ENCODE measurements at places on chromosomes 3 and 15.

GRCh38 chr15:101372149-101372577, 77.1 kb upstream of the SNRPA1 start:
- peak; percentile 69 for ATAC-seq

DNA sequence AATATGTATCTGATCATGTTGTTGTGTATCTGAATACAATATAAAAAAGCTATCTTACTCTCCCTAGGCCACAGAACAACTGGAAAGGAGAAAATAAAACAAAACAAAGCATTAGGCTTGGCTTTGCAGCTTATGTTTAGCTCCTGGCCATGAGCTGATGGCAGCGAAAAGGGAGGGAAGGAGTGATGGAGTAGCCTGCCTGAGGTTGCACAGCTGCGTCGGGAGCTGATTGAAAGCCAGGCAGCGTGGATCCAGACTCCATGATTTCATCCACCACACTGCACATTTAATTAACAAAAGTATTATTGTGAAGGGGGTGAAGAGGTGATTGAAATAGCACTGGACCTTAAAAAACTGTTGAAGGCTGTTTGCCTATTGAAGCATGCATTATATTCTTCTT, 212.2 kb downstream of the GABRG3 start:
- no peak for ATAC-seq

DNA sequence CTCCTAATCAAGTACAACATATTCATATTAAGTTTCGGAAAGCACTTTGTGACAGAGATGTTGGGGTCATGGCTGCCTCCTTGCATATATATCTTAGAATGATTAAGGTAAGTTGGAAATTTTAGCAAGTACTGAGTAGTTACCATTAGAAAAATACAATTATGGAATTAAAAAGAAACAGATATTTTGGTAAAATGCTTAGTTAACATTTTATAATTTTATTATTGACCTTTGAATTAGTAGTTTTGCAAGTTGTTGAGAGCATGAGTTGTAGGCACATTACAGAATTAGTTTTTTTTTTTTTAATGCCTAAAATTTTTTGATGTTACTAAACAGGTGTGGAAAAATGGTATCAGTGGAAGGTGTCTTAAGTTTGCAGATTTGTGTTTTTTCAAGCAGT, 20.6 kb downstream of the AP4E1 start:
- ATAC-seq = no peak

- no peak for ATAC-seq
These were observed 51.8 kb upstream of the TPRG1 start for GRCh38 chr3:189119950-189120349.

GRCh38 chr15:66474135-66474534, 23.4 kb downstream of the SNAPC5 start:
- ATAC-seq = no peak

DNA sequence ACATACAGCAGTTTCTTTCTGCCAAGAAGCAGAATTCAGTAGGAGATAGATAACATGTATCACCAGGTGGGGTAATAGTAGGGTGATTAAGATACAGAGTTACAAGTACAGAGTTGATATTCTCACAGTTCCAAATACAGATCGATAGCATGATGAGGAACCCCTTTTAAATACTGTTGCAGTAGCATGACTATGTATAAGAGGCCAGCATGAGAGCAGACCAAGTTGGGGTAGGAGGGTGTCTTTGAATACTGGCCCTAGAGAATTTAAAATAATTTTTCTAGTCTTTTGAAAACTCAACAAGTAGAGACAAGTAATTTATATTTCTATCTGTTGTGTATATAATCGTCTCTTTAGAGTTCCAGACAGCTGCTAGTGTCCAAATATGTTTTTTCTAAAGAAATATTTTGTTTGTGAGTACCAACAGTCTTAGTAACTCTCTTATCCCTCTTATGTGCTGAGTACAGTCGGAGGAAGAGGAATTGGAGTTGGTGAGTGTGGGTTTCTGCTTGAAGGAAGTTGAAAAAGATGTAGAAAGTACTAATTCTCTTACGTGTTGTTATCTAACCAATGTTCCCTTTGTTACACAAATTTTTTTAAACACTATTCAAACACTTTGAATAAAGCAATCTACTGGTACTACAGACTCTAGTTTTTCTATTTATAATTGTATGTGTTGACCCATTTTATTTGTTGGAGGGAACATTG, 30.2 kb downstream of the LYSMD4 start:
- ATAC-seq = peak; percentile 18

DNA sequence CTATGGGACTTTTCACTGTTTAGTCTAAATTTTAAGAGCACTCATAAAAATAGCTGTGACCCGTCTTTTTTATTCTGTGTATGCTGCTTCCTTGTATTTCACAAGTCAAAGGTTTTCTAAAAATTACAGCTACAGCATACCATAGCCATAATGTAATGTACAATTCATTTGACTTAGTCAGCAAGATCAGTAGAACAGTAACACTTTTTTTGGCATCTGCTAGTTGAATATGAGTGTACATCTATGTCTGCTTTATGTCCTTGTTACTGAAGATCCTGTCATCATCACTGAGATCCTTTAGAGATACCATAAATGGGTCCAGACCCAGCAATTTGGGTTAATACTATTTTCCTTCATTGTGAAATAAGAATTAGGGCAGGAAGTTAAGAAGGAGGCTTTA, 42.2 kb downstream of the CMSS1 start:
- peak; percentile 85 for ATAC-seq

DNA sequence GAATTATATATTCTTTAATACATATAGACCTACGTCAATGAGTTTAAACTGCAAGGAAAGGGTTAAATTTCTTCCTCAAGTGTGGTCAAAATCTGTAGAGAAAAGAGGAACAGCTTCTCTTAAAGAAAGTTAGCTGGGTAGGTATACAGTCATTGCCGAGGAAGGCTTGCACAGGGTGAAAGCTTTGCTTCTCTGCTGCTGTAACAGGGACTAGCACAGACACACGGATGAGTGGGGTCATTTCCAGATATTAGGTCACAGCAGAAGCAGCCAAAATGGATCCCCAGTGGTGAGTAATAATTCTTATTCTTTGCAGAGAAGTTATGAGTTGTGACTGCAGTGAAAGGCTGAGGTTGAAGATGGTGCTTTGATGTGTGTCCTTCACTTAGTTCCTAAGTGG, at the start of gene CD86:
Gene CD86 (plus strand): TSS at position 148 of the 400 bp plus-strand sequence. CDS start 128 bp downstream, at position 276.
- no peak for ATAC-seq

DNA sequence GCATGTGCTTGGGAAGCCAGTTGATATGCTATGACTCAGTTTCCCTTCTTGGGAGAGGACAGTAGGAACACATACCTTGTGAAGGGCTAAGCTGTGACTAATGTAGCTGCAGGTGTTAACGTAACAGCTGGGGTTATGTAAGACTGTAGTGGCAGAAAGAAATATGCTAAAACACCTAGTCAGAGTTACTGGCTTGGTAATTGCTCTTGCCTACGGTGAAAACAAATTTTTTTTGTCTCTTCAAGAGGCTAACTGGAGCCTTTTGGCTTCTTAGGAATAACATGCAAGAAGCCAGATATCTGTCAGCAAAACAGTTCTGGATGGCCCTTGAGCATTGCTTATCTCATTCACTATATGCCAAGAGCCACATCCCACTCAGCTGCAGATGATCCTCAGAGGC, 1.4 kb downstream of the MAPKBP1 start:
- no peak for ATAC-seq

DNA sequence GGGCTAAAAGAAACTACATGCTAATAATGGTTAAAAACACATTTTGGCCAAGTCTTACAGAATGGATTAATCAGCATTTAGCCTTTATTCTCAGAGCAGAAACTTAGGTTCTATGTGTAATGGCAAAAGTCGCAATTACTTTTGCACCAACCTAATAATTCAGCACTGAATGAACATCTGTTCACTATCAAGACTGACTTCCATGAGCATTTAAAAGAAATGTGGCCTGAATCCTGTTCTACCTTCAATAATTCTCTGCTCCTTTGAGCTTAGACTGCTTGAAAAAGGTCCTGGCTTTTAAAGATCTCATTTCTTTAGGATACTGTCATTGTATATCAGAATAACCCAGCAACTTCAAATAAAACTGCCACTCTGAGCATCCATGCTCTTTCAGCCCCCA, 145.9 kb downstream of the PDZRN3 start:
- ATAC-seq = no peak

DNA sequence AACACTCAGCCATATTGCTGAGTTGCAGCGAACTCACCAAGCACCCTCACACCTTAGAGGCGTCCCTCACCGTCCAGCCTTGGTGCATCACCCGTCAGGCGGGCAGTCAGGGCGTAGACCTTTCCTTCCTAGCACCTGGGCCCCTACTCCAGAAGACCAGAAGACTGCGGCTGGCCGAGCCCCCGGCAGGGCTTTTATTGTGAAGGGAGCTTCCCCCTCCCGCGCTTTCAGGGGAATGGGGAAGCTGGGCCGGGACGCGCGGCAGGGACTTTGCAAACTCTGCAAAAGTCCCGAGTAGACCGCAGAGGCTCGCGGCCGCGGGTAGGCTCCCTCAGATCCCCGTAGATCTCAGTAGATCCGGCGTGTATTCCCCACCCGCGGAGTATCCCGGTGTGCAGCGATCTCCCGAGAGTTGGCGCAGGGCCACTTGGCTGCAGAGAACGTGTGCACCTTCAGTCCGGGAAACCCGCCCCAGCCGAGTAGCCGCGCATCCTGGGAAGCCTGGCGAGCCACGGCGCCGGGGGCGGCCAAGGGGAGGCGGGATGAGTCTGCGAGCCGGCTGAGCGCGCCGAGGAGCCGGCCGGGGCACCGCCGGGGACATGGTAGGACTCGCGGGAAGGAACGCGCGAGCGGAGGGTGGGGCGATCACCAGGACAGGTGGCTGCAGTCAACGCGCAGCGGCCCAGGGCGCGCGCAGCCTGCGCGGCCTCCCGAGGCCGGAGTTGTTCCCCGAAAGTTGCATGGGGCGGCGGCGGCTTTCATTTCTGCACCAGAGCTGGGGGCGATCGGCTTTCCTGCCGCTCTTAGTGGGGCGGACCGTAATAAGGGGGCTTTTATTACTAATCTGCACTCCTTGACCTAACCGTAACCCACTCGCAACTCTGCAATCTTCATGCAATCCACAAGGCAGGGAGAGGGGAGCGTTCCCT, at the start of gene GASK1A:
Gene GASK1A (plus strand): TSS at position 268 of the 929 bp plus-strand sequence. CDS start 332 bp downstream, at position 600.
- peak; percentile 81 for ATAC-seq

DNA sequence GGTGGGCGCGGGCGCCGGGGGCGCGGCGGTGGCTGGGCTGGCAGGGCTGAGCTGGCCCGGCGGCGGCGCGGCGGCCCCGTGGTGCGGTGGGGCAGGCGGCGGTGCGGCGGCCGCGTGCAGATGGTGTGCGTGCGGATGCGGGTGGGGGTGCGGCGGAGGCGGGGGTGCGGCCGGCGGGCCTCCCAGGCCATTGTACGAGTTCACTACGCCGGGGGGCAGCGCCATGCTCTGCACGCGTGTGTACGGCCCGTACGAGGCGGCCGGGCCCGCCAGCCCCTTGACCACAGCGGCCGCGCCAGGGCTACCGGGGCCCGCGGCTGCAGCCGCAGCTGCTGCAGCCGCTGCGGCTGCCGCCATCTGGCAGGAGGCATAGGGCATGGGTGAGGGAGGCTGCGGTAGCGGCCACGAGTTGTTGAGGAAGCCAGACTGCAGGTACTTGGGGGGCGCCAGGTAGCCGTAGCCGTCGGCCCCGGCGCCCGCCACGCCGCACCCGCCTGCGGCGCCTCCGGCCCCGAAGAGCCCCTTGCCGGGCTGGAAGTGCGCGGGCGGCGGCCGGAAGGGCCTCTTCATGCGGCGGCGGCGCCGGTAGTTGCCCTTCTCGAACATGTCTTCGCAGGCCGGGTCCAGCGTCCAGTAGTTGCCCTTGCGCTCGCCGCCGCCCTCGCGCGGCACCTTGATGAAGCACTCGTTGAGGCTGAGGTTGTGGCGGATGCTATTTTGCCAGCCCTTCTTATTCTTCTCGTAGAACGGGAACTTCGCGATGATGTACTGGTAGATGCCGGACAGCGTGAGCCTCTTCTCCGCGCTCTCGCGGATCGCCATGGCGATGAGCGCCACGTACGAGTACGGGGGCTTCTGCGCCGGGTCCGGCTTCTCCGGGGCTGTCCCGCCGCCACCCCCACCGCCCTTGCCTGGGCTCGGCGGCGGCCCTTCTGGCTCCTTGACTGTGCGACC, 951 bp downstream of the FOXL2 start:
- ATAC-seq = no peak

DNA sequence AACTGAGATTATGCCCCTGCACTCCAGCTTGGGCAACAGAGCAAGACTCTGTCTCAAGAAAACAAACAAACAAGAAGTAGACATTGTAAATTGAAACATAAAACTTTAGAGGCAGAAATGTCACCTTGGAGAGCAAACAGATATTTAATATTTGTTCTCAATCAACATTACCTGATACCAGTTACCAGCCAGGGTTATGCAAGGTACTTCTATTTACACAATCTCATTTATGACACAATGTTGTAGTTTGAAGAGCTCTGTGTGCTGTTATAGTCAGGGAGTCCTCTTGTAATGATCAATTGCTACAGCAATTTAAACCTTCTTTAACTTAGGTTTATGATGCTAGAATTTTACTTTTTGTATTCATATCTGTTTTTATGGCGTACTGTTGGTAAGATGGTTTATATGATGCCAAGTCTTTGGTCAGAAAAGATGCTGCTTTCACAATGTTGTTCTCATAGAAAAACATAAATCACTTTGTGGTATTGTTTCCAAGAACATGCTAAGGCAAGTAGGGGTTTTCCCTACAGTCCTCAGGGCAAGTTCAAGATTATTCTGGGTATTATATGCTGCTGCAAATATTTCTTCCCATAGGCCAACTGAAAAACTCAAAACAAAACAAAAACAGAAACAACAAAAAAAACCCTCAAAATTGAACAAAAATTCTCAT, 173.5 kb downstream of the TNIK start:
- ATAC-seq = no peak

GRCh38 chr3:127637546-127637945, 8.6 kb downstream of the PODXL2 start:
- ATAC-seq = no peak

DNA sequence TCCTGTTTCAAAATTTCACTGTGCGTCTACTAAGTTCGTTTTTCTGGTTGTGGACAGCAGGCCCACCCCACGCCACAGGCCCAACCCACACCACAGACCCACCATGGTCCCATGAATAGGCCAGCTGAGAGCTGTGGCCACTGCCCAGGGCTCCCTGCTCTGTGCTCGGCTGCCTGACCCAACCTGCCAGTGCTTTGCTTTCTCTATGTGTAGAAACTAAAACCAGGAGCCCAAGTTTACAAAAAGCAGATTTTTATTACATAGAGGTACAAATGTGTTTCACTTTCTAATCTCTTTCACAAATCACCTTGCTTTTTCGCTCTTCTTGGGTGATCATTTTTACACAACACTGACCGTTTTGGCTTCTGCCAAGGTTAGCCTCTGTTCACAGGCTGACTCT, 69.1 kb downstream of the HERC2 start:
- ATAC-seq = no peak

- ATAC-seq = no peak
These were observed 32.8 kb downstream of the MUC20 start for GRCh38 chr3:195753581-195753980.

Measured in gastroesophageal sphincter (tissue), 4 donors.